ENCODE measurements at places on chromosomes 2 and 18. TPM values are rescaled to one million over a fixed set of nuclear protein-coding genes. Genes with fewer than 3 reads are reported as not detected.

DNA sequence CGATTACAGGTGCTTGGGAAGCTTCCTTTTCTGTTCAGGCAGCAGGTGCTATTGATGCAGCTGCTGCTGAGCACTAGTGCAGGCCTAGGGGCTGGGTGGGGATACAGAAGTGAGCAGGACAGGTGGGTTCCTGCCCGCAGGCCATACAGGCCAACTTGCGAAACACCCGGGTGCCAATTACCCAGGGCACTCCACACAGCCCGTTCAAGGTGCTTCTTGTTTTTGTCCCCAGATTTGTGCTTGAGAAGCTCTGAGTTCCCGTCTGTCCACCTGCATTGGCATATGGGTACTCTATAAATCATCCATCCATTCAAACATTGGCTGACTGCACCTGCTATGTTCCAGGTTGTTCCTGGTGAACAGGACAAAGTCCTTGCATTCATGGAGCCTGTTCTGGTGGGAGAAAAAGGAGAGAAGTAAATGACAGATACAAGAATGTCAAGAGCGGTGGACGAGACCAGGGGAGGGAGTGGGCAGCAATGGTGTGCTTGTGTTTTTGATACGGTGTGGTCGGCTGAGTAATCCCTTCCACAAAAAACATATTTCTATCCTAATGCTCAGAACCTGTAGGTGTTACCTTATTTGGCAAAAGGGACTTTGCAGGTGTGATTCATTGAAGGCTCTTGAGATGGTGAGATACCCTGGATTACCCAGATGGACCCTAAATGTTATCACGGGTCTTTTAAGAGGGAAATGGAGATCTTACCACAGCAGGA lies 31.4 kb downstream of the SH3BP4 start:
- DNase-seq: peak; percentile 86

DNA sequence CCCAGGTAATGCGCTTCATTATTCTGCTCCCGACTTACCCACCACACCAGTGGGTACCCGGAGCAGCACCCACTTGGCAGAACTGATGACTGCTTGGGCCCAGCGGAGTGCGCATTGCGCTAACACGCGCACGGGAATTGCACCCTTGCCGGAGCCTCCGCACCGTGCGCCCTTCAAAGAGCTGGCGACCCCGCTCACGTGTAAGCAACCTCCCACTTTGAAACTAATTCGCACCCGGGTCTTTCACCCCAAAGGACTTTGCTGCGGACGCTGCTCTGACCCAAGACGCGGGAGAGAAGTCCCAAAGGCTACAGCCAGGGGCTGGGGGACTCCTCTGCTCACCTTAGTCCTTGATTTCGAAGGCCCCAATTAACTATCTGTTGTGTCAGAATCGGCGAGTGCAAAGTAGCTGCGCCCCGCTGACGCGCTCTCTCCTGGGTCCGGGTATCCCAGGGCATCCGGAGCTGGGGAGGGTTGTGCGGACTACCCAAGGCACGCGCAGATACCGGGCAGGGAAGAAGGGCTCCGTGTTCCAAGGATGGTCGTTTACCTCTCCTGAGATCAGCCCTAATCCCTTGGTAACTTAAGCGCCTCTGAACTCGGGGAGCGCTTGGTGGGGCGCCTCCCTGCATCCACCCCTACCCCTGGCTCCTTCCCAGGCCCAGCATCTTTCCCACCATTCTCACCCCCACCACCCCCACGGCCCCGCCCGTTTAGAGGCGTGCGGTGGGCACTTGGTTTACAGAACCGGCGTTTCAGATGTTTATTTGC lies 13.1 kb upstream of the SATB2 start:
- DNase-seq: peak; percentile 27

- peak; percentile 31 for DNase-seq
Observed at GRCh38 chr2:15940661-15941480, 521 bp downstream of the MYCN start.

DNA sequence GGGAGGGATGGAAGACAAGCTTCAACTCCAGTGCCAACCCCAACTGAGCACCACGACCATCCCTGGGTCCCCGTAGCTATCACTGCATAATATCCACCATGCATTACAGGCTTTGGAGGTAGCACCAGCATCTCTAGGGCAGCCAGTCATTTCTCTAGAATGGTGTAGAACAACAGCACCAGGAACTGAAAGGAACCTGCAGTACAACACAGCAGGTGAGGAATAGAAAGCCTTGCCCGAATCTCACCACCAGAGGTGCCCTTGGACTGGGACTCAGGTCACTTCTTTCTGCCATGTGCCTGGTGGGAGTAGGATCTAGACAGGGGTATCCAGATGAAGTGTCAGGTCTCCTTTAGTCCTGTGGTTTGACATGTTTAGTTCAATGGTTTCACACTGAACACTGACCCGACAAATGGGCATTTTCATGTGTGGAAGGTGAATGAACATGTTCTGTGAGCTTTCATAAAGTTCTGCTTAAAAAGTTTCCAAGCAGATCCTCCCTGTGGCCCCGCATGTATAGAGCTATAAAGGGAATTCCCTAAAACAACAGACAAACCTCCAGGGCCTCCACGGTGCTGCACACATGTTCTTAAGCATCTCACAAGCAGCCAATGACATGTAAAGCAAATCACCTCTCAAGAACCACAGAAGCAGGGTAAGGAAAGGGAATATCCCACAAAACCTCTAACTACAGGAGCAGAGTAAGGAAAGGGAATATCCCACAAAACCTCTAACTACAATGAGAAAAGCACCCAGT lies 208.3 kb downstream of the AFF3 start:
- DNase-seq: no peak

DNA sequence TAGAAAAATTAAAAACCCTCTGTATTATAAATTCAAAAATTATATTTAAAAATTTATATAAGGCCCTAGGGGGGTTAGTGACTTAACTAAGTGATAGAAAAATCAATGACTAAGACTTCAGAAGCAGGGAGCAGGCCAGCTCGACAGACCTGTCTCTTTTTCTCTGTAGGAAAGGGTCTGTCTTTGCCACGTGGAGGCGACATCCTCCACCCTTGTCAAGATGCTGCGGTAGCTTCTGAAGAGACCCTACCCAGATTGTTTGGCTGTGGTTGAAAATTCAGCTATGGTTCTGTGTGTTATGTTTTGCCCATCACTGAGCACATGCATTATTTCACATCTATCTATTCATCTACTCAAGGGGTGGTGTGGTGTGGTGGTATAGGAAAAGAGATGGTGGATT lies 8.2 kb upstream of the SLC4A3 start:
- no peak for DNase-seq

DNA sequence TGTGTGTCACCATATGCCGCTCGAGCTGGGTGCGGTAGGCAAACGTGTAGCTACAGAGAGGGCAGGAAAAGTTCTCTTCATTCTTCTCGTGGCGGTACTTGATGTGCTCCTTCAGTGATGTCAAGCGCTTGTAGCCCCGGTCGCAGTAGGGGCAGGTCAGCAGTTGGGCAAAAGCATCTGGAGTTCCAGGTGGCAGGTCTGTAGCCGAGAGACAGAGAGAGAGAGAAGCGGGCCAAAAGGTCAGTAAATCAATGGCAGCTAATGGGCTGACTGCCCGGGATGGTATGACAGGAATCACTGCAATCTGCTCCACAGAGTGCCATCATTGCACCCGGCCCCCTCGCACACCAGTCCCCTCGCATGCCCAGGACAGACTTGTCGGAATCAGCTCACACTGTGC lies 116.0 kb downstream of the ZEB2 start:
- no peak for DNase-seq

DNA sequence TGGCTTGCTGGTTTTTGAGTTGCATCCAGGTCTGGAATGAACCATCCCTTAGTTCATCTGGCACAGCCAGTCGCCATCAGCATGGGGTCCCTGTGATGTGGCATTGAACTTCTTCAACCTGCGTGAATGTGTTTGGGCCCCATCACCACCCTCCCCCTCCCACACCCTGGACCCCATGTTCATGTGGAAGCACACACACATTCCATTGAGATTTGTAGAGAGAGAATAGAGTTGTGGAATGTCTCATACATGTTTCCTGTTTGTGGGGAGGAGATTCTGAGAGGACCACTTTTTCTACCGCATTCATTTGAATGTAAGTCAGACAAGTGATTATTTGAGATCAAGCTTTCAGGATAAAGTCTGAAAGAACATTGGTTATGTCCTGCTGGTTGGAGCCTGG lies 117.6 kb upstream of the EML6 start:
- DNase-seq: no peak

- no peak for DNase-seq
Observed at GRCh38 chr2:101630224-101630949, 67.1 kb upstream of the MAP4K4 start.

Gene HTR2B
- polyA plus RNA-seq: 0.98 TPM

DNA sequence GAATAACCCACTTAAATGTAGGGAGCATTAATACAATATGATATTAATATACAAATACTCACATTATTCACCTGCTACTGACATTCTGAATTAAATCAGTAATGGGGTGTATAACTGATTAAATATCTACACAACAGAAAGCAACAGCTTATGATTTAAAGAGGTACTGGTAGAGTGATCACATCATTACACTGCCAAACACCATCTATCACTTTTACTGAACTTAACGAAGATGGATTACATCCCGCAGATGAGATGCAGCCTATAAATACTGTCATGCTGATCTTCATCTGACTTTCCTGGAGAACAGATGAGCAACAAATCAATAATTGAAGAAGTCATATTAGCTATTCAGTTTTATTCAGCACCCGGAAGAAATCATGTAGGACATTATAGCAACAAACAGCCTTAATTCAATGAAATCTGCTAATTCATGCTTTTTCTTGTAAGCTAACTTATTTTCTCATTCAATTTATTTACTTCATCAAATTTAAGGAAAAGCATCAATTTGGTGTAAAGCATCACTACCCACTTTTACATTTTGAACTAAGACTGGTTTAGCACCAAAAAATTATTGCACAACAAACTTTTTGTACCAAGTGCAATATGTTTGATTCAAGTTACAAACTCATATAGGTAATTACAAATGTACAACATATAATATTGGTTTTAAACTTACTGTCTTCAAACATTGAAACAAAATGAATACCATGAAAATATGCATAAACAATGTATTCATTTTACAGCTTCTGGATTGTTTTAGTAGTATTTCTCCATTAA lies 1509.0 kb downstream of the LRP1B start:
- no peak for DNase-seq

DNA sequence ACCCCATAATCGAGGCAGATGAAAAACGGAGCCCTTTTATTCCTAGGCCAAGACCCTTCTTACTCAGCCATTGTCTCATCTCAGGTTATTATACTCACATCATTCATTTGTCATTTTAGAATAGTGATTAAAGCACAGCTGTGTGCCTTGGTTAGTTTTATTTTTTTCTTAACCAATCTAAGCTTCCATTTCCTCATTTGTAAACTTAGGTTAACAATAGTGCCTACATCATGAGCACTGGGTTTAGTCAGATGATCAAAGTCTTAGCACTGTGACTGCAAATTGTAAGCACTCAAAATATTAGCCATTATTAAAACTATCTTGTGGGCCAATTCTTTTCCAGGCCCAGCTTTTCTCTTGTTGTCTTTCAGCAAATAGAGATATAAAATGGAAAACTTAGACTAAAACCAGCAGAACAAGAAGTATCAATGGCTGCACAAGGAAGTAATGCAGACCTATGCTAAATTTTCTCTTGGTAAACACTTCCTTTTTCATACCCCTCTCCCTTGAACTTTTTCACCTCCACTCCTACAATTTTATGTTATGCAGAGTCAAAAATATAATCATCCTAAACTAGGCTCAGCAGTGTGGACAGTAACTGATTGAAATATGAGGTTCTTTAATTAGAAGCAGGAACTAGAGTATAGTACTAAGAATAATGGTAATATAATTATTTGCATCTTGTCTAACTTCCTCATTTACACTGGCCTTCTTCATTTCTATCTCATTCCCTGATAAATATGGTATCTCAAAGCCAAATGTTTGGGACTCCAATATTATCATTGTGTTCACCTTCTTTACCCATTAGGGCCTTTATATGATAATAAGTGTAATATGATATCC lies 21.5 kb upstream of the GALNT3 start:
- no peak for DNase-seq

Gene MEP1B
- polyA plus RNA-seq: 102 TPM

DNA sequence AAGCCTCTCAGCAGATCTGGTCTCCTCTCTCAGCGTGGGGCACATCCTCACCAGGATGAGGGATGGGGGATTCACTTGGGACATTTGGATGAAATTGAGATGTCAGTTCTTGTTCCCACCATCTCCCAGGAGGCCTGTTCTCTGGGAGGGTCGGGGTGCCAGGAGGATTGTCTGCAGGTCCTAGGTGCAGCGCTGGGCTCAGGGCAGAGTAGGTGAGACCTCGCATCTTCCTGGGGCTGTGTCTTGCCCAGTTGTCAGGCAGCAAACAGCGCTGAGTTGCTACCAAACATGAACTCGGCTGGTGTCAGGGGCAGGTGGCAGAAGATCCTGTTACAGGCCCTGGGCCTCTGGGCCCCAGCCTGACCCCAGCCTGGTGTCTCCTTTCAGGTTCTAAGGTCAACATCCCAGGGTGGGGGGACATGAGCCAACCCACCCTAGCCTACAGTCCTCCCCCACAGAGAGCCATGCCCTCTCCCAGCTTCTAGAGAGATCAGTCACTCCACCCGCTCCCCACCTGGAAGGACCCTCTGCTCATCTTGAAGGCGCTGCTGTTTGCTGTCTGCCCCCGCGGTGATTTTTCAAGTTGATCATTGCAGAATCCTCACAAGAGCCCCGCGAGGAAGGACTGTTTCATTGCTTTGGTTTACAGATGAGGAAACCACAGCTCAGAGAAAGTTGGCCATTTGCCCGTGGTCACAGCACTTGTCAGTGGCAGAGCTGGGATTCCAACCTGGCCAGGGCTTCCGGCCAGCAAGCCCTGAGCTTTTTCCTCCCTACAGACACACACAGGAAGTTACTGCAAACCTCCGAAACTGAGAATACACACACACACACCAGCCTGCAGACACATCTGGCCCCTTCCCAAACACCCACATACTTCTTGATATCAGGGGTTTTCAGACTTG lies 83.9 kb downstream of the STPG4 start:
- no peak for DNase-seq

GRCh38 chr2:69483696-69484095 lies 46.5 kb upstream of the NFU1 start:
- DNase-seq: peak; percentile 56

DNA sequence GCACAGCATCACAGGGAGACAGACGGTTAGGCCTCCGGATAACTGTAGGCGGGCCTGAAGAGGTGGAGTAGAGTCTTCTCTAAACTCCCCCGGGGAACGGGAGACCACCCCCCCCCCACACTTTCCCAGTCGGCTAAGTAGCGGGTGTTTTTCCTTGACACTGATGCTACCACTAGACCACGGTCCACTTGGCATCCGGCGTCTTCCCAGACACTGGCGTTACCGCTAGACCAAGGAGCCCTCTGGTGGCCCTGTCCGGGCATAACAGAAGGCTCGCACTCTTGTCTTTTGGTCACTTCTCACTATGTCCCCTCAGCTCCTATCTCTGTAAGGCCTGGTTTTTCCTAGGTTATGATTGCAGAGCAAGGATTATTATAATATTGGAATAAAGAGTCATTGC lies 25.7 kb upstream of the NCL start:
- DNase-seq: no peak
